CD4-positive, alpha-beta T cell treated with Interleukin-1 beta for 1 hour (primary cell): ENCODE measurements at places on chromosomes 1 and 21.

- DNase-seq: no peak
These were observed 3.0 kb upstream of the SYT6 start for GRCh38 chr1:114156538-114157274.

DNA sequence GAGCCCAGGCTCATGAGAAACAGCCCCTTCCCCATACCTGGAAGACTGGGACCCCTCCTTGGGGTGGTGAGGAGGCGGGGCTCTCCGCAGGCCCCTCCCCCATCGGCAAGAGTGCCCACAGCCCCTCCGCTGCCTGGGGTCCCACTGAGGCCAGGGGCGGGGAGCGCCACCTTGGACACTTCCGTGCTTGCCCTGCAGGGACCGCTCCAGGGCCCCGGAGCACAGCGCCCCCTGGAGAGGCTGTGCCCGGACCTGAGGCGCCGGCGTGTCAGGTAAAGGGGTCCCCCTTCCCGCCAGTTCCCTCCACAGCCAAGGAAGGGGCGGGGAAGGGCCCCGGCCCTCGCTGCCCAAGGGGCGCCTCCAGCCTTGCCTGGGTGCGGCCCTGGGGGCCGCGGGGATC is 21.5 kb downstream of the INAVA start:
- no peak for DNase-seq

DNA sequence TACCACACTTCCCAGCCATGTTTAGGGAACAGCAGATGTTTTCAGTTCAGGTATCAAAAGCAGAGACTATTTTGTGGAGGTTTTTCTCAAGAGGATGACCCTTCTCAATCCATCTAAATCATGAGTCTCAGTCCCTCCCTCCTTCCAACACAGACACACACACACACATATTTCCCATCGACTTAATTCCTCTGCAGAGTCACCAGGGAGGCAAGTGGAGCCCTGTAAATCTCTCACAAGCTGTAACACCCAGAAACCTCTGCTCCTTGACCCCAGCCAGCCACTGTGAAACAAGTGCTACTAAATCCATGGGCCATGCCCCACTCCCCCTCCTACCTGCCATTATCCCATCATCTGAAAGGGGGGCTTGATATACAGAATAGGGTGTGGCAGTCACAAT is 10.6 kb upstream of the KCND3 start:
- no peak for DNase-seq

DNA sequence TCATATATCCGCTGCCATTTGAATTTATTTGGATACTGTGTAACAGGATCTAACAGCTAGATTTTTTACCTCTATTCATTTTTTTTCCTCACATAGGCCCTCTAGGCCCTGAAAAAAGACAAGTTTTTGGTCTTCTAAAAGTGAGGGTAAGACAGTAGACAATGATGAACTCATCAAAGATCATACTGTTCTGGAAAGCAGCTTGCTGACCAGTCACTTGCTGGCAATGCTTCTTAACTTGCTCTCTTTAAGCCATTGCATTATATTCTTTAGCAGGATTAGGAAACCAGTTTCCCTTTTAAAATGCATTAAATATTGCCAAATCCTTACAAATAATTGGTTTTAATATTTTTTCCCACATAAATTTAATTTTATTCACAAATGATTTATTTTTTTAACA is 65.5 kb downstream of the SYT14 start:
- no peak for DNase-seq

- no peak for DNase-seq
These were observed 95.1 kb upstream of the SOD1 start for GRCh38 chr21:31564439-31564838.

GRCh38 chr21:27466140-27466539 is 499.3 kb upstream of the ADAMTS5 start:
- no peak for DNase-seq

GRCh38 chr1:228752258-228752657 is 17.0 kb downstream of the RHOU start:
- no peak for DNase-seq

DNA sequence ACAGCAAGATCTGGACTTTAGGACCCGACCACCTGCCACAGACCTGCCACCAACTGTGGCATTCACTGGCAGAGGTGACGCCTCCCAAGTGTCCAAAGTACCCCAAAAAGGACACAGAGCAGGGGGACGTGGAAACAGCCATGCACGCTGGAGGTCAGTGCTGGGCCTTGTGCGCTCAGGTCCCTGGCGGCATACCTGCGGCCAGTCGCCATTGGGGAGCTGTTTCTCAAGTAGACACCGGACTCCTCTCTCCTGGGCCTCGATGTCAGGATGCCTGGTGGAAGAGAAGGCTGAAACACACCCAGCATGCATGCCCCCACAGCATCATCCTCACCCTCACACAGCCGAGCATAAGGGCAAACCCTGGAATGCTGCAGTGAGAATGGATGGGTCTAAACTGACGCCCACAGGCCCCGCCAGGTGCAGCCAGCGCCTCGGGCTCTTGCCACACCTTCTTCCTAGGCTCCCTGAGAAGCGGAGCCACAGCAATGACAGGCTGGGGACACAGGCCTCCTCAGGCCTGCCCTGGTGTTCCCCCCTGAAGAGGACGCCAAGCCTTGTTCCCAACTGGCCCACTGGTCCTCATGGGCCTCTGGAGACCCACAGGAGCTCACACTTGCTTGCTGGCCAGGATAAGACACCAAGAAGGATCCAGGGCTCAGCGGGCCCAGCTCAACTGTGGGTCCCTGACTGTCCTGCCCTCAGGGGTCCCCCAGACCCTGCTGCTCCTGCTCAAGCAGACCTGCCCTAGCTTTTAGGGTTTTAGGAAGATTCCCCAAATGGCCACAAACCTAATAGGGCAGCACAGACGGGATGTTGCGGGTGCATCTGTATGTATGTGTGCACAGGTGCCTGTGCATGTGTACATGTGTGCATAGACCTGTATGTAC is 7.7 kb upstream of the SPATC1L start:
- no peak for DNase-seq

- no peak for DNase-seq
These were observed 45.3 kb downstream of the TLR5 start for GRCh38 chr1:223097713-223098112.

- no peak for DNase-seq
These were observed 113.4 kb downstream of the MATN1 start for GRCh38 chr1:30609999-30610345.

DNA sequence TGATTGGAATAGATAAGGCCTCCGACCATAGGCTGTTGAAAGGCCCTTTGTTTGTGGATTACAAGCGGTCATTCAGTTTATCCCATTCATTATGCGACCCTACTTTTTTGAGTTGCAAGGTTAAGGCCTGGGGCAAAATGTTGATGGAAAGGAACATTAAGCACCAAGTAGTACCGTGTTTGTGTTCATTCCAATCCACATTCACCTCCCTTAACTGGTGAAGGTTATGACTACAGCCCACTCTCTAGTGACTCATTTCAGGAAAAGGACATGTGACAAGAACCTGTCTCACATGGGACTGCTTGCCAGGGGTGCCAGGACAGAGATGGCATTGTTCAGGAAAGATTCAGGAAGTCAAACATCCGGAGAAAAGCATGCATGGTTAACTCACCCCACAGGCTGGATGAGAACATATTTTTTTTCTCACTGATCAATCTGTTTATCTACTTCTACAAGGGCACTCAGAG is 81.6 kb downstream of the CD58 start:
- DNase-seq: no peak

- no peak for DNase-seq
These were observed 78.2 kb downstream of the GPR88 start for GRCh38 chr1:100616121-100616621.

GRCh38 chr1:218259800-218260199 is 25.3 kb upstream of the RRP15 start:
- DNase-seq: no peak

GRCh38 chr1:223153177-223154119 is 10.4 kb upstream of the TLR5 start:
- DNase-seq: no peak
